ENCODE measurements at places on chromosomes 3 and 15.

GRCh38 chr15:40789999-40790398 is 16.9 kb upstream of the ZFYVE19 start:
- no peak for DNase-seq
- no peak overlapping the region for H3K4me3 ChIP-seq
- no peaks in the 10 kb centered on the region for H3K36me3 ChIP-seq
- peaks cover 30% of the 10 kb centered on the region for H3K4me1 ChIP-seq

GRCh38 chr3:46655271-46655670 is 38.2 kb downstream of the ALS2CL start:
- no peak overlapping the region for H3K4me3 ChIP-seq
- no peak for DNase-seq
- H3K27me3 ChIP-seq, result peaks cover 4% of the 10 kb centered on the region
- H3K36me3 ChIP-seq, result no peaks in the 10 kb centered on the region
- H3K4me1 ChIP-seq, result no peaks in the 10 kb centered on the region
- H3K27ac ChIP-seq, result no peak overlapping the region

DNA sequence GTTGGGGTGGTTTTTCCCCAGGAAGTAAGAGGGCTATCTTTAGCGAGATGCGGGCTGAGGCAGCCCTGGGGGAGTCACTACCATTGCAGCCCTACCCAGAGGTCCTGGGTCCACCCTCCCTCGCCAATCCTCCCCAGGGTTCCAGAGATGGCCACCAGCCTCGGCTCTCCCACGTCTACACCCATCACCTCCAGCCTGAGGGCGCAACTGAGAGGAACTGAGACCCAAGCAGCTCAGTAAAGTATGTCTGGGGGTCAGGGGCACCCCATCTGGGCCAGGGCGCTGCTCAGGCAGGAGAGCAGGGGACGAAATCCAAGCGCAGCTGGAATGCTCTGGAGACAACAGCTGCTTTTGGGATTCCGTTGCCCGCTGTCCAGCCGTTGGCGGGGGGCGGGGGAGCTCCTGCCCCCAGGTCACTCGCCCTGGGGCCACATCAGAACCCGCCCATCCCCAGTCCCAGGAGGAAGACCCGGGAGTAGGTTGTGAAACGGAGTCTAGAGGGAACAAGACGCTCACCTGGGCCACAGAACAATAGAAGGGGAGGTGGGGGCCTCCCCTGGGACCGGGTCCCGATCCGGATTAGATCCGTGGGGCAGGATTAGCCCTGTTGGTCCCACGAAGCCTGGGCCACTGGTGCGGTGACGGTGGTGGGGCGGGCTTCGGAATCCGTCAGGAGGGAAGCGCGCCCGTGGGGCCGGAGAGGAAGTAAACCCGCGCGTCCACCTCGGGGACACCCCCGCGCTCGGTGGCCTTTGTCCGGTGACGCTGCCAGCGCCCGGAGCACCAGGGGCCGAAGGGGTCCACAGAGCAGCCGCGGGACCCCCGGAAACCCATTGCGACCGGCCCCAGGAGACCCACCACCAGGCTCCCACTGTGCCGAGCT is 1.4 kb upstream of the NDUFAF3 start:
- H3K4me3 ChIP-seq, result peak overlapping the region; percentile 69
- H3K27me3 ChIP-seq, result no peaks in the 10 kb centered on the region
- no peaks in the 10 kb centered on the region for H3K36me3 ChIP-seq
- H3K4me1 ChIP-seq, result peaks cover 30% of the 10 kb centered on the region

DNA sequence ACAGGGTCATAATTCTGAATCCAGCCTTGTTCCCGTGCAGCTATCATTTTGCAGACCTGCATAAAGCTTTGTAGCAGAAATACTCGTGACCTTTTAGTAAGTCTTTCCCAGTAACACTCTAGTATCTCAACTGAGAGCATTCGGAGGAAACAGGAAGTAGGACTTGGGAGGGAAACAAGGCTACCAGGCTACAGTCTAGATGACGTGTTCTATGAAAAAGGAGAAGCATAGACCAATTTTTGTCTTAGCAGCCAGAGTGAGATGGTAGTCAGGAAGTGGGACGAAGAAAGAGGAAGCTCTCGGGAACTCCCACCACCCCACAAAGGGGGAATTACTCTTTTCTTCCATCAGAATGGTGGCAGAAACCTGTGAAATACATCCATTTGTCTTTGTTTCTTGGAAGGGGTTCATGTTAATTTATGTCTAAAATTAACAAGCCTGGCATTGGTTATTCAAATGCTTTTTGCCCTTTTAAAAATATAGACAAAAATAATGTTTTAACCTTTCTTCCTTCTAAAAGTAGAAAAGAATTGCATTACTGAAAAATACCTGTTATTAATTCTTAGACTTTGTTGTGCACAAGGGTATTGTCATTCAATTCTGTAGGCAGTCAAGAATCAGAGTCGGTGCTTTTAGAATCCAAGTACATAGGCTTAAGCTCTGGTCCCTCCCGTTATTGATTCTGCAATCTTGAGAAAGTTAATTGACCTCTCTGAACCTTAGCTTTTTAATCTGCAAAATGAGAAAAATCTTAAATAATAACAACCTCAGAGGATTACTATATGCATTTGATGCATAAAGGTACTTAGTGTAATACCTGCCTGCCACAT is 1.6 kb upstream of the SUCNR1 start:
- H3K27me3 ChIP-seq, result no peaks in the 10 kb centered on the region
- H3K4me1 ChIP-seq, result no peaks in the 10 kb centered on the region
- DNase-seq, result no peak
- no peak overlapping the region for H3K27ac ChIP-seq
- H3K36me3 ChIP-seq, result no peaks in the 10 kb centered on the region

DNA sequence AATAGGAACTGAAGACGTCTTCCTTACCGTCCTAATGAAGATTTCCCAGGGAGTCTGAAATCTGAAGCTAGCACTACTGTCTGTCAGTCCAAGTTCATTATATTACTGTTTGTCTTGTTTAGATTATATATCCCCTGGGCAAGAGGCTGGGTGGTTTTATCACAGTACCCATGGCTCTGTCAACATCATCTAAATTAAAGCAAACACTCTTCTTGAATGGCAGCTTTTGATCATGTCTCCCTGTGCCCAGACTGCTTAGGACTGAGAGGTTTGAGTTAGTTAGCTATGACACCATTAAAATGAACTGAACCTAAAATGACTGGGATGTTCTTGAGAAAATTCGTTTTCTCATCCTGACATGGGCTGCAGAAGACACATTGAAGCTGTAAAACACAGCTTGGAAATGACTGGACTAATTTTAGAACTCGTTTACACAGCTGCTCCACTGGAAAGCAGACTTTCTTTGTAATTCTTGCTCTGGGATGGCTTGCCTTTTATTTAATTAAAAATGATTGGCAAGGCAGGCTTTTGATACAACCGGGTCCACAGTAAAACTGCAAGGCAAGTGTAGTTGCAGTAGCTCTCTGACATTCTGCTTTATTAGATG is 243.5 kb downstream of the MFSD1 start:
- H3K27ac ChIP-seq, result no peak overlapping the region
- no peak overlapping the region for H3K4me3 ChIP-seq
- no peak for DNase-seq
- no peaks in the 10 kb centered on the region for H3K4me1 ChIP-seq

DNA sequence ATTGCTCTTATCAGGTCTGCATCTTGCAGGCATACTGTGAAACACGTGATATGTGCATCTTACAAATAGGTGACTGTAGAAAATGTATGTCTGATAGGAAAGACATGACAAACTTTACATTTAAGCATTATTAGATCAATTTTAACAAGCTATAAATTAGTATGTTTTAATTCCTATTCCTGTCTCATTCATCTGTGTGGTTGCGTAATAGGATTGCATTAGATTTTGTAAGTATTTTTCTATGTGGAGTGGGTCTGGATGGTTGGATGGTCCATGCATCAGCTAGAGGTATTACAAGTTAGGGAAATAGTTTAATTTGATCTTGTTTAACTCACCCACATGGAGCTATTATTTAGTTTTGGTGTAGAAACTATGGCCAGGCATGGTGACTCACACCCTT is 18.8 kb downstream of the ASTE1 start:
- no peak overlapping the region for H3K27ac ChIP-seq
- no peak for DNase-seq
- H3K4me1 ChIP-seq, result peaks cover 5% of the 10 kb centered on the region
- no peaks in the 10 kb centered on the region for H3K36me3 ChIP-seq
- H3K27me3 ChIP-seq, result no peaks in the 10 kb centered on the region

- no peak for DNase-seq
- H3K4me3 ChIP-seq, result no peak overlapping the region
- no peaks in the 10 kb centered on the region for H3K36me3 ChIP-seq
- no peak overlapping the region for H3K27ac ChIP-seq
Observed at GRCh38 chr15:49471733-49472132, 48.7 kb downstream of the FGF7 start.

All from tibial nerve (tissue), 4 donors.